ENCODE measurements at places on chromosomes 11 and 22.

DNA sequence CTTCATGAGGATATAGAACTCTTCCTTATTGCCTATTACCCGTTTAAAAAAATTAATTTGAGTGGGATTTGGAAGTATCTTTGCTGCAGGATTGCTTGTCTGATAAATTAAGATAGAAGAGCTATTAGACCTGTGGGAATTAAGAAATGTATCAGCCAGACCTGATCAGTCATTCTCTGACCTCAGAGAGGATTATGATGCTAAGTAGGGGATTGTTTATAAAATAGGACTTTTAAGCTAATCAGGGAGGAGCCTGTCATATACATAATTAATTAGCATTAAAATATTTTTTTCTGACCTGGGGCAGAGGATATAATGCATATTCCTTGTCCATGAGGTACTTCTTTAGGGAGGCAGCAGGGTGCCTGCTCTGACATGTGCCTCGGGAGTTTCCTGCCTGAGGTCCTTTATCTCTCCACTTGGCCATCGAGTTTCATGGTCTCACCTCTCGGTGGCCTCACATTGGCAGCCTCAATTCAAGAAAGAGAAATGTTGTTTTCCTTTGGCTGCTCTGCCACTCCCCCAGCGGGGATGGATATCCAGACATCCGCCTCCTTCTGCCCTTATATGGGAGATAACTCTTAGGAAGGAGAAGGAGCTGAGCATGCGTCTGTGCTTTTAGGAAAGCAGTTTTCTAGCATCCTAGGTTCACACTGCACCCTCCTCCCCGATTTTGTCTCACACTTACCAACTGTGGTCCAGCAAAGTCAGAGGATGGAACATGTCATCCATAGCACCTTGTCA lies 41.1 kb downstream of the DIXDC1 start:
- no peak for DNase-seq

GRCh38 chr11:108147150-108147549 lies 25.8 kb downstream of the ACAT1 start:
- DNase-seq: no peak

DNA sequence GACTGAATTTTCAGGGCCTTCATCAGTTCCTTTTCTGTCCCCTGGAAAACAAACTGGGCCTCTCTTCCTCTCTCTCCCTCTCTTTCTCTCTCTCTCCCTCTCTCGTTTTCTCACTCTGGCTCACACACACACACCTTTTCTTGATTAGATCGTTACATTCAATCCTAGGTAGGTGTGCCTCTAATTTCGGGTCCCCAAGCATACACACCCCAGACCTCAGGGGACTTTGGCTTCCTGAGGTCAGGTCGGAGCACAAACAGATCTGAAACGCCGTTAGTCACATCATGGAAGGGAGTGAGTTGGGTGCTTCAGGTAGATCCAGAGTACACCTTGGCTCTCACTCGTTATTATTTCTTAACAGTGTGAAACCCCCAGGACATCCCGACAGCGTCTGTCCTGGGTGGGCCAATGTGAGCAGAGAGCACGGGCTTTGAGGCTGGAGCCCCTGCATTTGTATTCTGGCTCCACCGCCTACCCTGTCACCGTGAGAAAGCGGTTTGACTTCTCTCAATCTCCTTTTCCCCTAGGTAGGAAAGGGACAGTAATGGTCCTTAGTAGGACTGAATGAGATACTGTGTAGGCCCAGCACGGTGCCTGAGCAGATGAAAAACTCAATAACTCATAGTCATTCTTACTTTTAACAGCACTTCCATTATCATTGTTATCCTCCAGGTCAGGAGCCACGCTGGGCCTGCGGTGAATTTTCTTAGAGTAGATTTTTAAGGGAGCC lies 37.3 kb upstream of the POU2AF1 start:
- no peak for DNase-seq

DNA sequence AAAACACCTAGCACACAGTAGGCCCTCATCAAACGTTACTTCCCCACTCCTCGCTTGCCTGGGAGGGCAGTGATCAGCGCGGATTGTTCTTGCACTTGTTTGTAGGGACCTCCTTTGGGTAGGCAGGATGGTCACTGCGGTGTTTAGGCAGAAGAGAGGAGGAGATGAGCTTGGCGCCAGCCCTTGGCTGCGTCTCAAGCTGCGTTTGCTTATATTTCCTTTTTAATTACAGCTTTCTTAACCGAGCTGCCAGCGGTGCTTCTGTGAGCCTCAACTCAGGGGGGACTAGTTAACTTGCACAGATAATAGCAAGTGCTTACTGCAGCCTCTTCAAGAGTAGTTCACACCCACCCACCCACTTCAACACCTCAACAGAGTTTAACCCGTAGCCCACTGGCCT lies 15.1 kb downstream of the IFT27 start:
- no peak for DNase-seq

DNA sequence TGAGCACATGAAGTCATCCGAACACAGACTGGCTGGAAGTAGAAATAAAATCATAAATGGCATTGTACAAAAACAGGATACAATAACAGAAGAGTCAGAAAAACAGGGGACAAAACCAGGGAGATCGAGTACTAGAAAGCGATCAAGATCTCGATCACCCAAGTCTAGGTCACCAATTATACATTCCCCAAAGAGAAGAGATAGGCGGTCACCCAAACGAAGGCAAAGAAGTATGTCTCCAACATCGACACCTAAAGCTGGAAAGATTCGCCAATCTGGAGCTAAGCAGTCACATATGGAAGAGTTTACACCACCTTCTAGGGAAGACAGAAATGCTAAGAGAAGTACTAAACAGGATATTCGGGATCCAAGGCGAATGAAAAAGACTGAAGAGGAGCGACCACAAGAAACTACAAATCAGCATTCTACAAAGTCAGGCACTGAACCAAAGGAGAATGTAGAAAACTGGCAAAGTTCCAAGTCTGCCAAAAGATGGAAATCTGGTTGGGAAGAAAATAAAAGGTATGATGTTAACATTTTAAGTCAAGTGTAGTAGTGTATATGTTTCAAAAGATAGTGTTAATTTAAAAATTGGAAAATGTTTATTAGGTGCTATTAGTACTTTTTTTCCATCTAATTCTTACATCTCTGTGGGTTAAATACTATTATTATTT lies 9.4 kb downstream of the PCF11 start:
- DNase-seq: no peak

GRCh38 chr11:117950301-117950700 lies 21.1 kb upstream of the TMPRSS13 start:
- no peak for DNase-seq

DNA sequence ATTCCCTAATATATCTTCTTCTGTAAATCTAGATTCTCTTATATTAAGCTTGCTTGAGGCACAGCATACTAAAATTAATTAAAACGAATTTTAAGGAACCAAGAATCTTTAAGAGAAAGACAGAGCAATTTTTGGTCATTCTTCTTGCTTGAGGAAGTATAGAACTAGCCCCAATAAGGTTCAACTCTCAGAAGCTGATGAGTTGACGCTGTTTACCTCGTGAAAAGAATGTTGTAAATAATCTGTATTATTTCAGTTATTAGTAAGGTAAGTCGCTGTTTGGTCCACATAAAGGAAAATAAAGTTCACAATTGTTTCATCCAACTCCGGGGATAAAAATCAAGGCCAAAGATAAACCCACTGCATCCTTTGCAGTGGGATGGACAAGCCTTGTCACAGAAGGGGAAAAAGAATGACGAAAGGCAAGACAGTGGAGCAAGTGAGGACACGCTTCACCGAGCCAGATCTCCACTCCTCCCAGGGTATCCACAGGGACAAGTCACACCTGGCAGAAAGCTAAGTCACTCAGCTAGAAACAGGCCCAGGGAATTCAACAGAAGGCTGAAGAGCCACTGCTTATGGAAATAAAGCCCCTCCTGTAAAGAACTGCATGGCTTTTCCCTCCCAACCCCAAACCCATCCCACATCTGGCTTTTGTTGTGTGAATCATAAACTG lies 752 bp downstream of the POU2AF1 start:
- DNase-seq: no peak

DNA sequence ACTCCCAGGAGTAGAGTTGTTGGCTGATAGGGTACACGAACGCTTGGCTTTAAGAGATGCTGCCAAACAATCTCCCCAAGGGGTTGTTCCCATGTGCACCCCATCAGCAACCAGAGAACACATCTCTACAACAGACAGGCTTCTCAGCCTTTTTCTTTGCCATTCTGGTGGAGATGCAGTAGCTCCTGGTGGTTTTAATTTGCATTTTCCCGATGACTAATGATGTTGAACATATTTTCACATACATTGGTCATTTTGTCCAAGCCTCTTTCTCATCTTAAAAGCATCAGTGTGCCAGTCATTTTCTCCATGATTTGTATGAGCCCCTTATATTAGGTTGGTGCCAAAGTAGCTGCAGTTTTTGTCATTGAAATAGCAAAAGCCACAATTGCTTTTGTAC lies 21.8 kb downstream of the DHCR7 start:
- DNase-seq: no peak

GRCh38 chr11:36743039-36743438 lies 145.0 kb upstream of the RAG2 start:
- no peak for DNase-seq

DNA sequence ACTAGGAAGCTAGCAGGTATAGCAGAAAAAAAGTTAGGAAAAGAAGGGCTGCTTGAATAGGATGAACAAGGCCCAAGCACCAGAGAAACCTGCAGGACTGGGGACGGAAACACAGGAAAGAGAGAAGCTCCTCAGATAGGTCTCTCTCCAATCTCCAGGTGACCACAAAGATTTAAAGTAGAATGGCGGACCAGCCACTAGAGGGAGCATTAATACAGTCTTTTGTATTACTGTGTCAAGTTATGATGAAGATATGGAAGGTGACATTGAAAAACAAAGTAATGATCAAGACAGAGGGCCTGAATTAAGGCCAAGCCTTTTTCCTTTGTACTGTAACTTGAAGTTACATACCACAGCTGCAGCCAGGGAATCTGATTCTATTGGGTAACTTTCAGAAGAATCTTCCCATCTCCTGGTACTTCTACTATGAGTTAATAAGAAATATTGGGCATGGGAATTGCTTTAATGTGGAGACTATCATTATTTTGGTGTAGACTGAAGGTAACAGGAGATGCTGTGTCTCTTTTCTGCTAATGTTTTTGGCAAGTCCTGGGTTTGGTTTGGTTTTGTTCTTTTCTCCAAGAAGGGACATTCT lies 33.8 kb downstream of the OR2AG2 start:
- DNase-seq: peak; percentile 15

GRCh38 chr11:45525393-45525792 lies 140.0 kb downstream of the CHST1 start:
- no peak for DNase-seq

GRCh38 chr11:57390535-57390934 lies at the start of gene PRG2:
Gene PRG2 (minus strand): TSS chr11:57390650. CDS start chr11:57389944, 706 bp downstream.
- no peak for DNase-seq

DNA sequence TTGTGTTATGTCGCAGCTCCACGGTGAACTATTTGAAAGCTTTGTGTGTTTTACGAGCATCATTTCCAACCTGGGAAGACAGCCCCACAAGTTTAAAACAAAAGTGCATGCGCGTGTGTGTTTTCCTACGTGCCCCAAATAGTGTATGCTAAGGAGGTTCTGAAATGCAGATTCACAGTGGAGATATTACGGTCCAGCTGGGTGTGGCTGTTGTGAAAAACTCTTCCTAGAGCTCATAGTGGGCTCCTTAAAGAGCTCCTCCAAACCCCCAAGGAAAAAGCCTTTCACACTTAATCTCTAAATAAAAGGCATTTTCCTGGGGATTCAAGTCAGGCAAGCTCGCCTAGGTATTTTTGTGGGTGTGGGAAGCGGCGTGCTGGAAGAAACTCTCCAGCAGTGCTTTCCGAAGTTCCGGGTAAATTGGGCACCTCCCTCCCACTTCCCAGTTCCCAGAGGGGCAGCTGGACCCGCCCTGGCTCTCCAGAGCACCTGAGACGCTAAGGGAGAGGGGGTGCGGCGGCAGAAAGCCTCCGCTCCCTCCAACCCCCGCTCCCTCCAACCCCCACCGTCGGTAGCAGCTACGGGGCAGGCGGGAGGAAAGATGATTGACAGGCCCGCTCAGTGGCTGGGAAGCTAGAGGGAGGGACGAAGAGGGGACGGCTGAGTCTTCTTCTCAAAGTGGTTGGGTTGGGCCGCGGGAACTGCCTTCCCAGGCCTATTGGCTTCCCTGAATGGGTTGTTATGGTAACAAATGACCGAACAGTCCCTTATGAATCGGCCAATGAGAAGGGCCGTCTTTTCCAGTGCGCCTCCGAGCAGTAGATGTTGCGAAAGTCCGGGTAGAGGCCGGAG lies 561 bp upstream of the PCF11 start:
- no peak for DNase-seq

GRCh38 chr22:23868580-23868979 lies 10.9 kb downstream of the SLC2A11 start:
- no peak for DNase-seq

- DNase-seq: no peak
These were observed 18.1 kb downstream of the POLA2 start for GRCh38 chr11:65279741-65280440.

Measured in GM18507 (cell line).